ENCODE measurements at places on chromosomes 4 and X.
A peak's percentile ranks its signal among the peaks of the same experiment; 100 is the strongest.

- DNase-seq, result no peak
Measured at GRCh38 chrX:134382821-134383220, 77.1 kb upstream of the HPRT1 start.

DNA sequence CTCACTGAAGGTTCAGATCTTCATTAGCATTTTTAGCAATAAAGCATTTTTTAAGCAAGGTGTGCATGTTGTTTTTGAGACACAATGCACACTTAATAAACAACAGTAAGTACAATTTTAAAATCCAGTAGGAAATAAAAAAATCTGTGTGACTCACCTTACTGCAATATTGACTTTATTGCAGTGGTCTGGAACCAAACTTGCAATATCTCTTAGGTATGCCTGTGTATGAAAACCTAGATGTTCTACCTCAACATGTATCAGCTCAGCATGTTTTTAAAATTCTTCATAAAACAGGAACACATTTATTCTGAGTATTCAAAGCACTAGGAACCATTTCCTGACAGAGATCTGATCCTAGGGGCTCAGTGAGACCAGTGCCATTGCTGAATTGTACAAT lies 26.7 kb downstream of the NR0B1 start:
- DNase-seq, result no peak

DNA sequence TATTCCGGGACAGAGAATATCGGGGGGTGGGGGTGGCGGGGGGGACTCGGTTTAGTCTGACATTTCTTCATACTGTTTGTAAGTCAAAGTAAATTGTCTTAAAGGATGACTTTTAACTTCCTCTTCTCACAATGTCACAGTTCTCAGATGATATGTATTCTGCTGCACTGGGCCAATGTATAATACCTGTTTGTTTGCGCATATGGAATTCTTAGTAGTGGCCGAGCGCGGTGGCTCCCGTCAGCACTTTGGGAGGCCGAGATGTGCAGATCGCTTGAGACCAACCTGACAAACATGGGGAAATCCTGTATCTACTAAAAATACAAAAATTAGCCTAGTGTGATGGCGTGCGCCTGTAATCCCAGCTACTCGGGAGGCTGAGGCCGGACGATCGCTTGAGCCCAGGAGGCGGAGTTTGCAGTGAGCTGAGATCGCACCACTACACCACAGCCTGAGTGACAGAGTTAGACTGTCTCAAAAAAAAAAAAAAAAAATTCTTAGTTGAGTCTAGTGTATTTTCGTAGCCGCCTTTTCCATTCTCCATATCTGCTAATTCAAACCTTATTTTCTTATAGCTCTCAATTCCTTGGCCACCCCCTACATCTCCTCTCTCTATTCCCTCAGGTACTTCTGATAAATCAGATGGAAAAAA lies 851 bp downstream of the POLR2B start:
- DNase-seq, result no peak

GRCh38 chrX:97547877-97548578 lies 664.3 kb downstream of the RPA4 start:
- DNase-seq, result no peak

DNA sequence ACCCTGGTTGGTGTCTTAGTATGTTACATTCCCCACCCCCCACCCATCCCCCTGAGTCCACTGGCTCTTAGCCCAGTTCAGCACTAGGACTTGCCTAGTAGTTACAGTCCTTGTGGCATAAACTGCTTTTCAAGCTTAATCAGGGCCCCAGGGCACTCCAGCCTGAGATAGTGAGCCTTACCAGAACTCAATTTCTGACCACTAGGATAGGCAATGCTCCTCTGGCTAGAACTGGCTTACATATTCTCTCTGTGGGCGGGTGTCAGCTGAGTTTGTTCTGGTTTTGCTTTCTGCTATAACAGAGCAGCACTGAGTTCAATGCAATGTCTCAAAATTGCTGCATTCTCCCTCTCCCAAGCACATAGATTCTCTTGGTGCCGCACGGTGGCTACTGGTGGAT lies 391.4 kb upstream of the DIPK2B start:
- DNase-seq, result no peak

- DNase-seq, result no peak
Measured at GRCh38 chrX:68487254-68487653, 11.6 kb upstream of the YIPF6 start.

- peak; percentile 86 for DNase-seq
Measured at GRCh38 chrX:129769467-129770154, 10.1 kb upstream of the SASH3 start.

DNA sequence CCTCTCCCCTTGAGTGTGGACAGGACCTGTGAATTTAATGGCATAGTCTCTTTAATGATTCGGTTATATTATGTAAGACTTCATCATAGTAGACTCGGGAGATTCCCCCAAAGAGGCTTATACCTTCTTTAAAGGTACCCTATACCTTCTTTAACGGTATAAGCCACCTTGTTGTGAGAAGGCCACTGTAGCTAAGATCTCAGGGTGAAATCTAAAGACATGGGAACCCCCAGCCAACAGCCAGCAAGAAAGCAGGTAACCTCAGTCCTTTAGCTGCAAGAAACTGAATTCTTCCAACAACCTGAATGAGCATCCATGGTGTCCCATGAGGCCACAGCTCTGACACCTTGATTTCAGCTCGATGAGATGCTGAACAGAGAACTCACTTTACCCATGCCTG lies 931 bp downstream of the DDX60 start:
- DNase-seq, result no peak

- no peak for DNase-seq
Measured at GRCh38 chr4:89404530-89404929, 96.9 kb upstream of the GPRIN3 start.

GRCh38 chrX:110172215-110172614 lies 145.7 kb downstream of the AMMECR1 start:
- no peak for DNase-seq

GRCh38 chrX:108313669-108314068 lies 124.6 kb downstream of the COL4A6 start:
- no peak for DNase-seq

DNA sequence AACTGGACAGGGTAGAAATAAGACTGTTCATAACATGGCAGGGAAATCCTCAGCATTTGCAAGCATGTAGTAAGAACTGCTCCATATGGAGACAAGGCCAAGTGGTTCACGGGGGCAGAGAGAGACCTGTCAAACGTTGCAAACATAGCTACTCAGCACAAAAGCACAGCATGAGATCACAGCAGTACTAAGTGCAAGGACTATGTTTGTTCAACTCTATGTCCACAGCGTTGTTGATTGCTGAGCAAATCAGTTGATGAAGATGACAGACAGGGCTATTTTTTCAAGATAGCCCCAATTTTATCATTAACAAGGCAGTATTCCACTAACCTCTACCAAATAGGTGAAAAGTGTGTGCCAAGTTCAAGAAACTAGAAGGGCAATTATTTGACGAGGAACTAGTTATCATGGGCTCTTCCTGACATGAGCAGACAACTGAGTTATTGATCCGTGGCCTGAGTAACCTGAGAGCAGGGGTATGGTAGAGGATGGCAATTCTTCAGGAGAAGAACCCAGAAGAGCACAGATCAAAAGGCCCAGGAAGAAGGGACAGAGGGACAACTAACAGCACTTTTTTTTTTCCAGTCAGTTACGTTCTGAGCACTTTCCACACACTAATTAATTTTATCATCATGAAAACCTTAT lies 57.4 kb downstream of the SPOCK3 start:
- DNase-seq, result no peak

DNA sequence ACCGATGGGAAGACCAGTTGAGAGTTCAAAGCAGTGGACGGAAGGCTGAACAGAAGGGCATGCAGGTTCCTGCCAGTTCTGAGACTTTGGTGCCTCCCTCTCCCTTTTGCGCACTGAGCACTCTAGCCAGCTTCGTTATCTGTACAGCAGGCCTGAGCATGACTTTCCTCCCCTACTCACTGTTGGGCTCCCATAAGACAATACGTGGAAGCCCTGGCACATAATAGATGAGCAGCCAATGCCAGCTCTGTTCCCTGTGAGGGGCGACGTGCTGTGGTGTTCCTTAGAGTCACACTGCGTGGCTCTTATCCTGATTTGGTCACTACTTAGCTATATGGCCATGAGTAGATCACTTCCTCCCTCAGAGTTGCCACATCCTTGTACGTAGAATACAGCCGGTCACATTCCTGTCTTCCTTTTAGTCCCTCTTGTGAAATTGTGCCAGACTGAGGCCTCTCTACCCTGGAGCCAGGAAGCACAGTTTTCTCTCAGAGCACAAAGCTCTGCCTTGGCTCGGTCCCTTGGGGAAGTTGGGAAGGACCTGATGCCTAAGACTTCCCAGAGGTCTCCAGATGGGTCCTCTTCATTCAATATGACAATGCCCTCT lies 160.4 kb upstream of the MAMLD1 start:
- DNase-seq, result no peak

- DNase-seq, result no peak
Measured at GRCh38 chrX:38638952-38639529, 77.7 kb downstream of the TSPAN7 start.

DNA sequence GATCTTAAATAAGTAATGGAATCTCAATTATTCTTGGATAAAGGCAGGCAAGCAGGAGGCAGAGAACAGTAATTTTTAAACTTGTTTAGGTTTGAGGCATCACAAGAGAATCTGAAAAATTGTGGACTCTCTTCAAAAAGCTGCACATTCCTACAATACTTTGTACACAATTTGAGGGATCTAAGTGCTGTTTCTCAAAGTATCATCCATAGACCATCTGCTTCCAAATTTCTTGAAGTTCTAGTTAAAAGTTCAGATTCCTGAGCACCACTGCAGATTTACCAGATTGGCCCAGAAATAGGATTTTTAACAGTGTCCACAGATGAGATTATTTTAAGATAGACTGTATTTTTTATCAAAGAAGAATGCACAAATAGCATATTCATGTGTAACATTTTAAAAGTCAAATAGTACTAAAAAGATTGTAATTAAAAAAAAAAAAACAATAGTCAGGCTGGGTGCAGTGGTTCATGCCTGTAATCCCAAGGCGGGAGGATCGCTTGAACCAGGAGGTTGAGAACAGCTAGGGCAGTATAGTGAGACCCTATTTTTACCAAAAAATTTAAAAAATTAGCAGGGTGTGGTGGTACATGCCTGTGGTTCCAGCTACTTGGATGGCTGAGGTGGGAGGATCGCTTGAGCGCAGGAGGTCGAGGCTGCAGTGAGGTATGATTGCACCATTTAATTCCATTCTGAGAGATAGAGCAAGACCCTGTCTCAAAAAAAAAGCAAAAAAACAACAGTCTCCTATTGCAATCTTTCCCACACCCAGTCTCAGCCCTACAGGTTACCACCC lies 14.2 kb upstream of the FNIP2 start:
- no peak for DNase-seq

DNA sequence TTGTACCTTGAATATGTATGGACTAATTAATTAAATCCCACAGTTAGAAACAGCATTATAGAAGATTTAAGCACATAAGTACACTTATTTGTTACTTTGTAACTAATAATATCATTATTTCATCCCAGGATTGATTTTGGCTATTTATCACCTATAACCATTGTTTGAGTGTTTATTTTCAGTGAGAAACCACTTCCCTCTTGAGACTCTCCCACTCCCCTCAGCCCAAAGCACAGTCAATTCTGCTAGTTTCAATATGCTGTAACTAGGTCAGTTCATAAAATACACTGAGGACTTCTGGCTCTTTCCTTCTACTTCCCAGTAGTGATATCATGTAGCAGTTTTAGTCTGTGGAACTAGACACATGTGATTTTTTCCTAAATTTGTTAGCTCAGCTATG lies 16.3 kb downstream of the OFD1 start:
- DNase-seq, result no peak

DNA sequence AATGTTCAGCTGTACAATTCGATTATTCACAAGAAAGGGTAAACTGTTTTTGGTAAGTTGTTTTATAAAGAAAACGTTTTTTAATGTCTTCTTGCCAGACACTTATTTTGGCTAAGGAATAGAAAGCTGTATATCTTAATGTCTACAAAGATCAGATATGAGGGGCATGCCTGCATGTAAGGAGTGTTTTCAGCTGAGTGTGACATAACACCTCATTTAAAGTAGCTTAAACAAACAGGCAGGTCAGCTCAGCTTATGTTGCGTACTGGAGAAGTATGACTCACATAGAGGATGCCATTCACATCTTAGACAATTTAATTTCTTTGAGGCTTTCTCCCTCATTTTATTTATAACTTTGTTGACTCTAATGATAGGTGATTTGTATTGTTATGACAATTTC lies 30.4 kb downstream of the LAMTOR3 start:
- no peak for DNase-seq

DNA sequence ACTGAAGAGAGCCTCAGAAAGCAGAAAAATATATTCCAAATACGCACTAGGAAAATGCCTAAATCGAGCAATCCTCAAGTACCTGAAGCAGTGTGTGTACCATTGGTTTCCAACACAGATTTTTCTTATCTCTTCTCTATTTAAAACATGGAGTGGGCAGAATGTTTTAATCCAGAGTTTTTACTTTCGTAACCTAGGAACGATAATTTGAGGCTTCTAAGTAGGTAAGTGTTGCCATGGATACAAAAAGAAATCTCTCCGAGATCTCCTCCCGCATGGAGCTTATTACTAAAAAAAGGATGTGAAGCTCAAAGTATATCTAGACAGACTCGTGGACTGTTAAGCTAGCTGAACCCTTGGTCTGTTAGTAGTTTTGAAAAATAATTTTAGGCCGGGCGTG lies 23.0 kb upstream of the OTUD4 start:
- DNase-seq, result no peak

- no peak for DNase-seq
Measured at GRCh38 chr4:169418846-169419245, 148.1 kb upstream of the SH3RF1 start.

DNA sequence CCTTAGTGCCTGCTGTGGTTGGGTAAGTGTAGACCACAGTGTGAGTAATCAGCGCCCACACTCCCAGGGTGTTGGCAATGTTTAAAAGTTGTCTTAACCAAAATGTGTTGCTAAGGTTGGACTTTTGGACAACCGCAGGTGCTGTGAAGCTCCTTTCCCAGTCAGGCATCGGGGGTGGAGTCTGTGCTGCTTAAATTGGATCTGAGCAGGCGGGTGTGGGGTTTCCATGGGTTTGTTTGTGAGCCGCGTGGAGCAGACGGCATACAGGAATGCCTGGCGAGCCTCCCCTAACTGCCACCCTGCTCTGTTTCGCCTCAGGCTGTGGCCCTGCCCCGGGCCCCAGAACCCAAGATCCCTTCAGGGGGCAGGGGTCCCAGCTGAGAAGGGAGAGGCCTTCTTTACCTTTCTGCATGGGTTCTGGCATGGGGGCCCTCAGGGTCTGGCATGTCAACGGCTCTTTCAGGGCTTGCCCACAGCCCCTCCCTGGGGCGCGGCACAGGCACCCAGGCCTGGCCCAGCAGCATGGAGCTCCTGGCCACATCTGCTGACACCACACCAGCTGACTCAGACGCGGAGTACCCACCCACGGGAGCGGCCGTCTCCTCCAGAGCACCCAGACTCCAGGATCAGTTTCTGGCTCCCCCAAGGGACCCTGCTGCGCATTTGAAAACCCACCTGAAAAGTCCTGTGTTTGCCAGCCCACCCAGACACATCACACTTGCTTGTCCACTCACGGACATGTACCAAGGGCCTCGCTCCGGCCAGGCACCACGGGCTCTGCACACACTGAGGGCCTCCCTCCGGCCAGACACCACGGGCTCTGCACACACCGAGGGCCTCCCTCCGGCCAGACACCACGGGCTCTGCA lies 5.1 kb upstream of the SPON2 start:
- DNase-seq, result no peak

Measured in KG1 (cell line).